CD8-positive, alpha-beta T cell (primary cell): ENCODE measurements at places on chromosomes 6 and 20.

- no peak for DNase-seq
Observed at GRCh38 chr6:105755885-105756284, 330.3 kb upstream of the PRDM1 start.

DNA sequence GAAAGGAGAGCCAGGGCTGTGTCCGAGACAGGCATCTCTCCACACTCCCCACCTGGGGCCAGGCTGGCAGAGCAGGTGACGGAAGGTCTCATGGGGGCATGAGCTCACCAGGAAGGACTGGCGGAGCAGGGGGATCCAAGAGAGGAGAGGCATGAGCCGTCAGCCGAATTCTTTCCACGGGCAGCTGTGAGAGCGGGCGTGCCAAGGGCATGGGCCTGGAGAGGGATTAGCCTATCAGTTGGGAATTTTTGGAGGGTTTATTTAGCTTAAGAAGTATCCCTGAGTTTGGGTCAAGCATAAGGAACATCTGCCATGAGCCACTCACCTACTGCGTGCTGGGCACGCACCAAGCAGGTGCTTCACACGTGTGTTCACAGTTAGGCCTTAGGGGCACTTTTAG lies 60.2 kb upstream of the ZNFX1 start:
- DNase-seq: no peak

DNA sequence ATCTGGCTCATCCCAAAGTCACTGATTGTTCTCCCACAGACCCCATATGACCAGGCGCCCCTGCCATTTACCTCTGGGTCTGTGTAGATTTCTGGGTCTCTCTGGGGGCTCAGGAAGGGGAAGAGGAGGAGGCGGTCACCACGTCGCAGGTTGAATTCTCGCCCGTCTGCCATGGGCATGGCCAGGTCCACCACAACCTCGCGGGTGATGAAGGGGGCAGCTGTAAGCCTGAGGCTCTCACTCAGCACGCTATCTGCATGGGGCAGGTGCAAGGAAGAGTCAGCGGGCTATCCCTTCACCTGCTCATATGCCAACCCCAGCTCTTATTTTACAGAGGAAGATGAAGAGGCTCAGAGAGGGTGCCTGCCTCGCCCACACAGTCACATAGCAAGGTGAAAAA lies 30.5 kb upstream of the KCNB1 start:
- no peak for DNase-seq

- DNase-seq: no peak
Observed at GRCh38 chr6:27742833-27743573, 169.2 kb downstream of the OR2B2 start.

DNA sequence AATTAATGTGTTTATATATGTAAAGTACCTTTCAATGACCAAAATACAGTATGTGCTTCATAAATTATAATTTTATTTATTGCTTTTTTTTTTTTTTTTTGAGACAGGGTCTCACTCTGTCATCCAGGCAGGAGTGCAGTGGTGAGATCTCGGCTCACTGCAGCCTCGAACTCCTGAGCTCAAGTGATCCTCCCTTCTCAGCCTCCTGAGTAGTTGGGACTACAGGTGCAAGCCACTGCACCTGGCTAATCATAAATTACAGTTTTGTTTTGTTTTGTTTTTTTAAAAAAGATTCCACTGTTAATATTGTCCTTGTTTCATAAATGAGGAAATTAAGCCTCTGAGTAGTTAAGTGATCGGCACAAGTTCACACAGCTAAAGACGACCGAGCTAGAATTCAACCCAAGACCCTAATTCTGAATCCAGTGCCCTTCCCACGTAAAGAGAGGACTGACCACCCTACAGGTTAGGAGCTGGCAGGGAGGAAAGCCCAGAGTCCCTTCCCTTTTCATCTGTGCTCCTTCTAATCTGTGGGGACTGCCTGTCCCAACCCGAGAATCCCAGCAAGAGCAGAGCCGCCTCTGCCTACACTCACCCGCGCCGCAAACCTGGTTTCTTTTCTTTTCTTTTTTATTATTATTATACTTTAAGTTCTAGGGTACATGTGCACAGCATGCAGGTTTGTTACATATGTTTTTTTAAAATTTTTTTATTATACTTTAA lies 8.5 kb upstream of the GDF5 start:
- no peak for DNase-seq

DNA sequence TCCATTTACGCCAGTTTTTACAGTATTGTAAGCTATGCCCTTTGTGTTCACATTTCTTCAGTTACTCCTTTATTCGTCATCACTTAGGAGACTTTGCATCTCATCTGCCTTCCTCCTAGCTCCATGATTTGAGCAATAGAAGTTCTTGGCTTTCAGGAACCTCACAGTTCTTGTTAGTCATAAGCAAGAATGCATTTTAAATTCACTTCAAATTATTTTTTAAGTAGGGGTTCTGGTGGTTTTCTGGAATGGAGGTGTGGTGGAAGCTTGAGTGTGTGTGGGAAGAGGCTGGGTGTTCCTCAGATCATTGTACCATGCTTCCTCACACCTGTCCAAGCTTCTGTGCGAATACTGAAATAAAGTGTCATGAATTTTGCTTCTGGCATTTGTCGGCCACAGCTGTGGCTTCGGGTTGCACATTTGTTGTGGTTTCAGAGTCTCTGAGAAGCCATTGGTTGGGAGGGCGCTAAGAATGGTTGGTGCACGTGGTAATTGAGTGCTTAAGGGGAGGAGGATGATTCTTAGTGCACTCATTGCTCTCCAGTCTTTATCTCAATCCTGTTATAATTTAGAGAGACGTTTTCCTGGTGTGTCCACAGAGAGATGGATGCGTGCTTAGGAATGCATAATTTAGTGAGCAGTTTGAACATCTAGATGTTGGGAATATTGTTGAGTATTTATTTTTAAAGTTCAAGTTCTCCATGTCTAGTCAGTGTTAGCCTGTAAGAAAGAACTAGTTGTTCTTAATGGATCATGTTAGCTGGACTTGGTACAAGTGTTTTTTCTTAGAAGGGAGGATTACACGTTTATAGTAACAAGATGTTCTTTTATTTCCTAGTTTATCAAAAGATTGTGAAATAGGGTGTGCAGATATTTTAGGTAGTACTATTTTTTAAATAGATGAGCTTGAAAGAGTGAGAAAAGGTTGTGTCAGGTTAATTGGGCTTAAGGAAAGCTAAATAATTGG lies 31.9 kb downstream of the FOXO3 start:
- DNase-seq: peak; percentile 38

DNA sequence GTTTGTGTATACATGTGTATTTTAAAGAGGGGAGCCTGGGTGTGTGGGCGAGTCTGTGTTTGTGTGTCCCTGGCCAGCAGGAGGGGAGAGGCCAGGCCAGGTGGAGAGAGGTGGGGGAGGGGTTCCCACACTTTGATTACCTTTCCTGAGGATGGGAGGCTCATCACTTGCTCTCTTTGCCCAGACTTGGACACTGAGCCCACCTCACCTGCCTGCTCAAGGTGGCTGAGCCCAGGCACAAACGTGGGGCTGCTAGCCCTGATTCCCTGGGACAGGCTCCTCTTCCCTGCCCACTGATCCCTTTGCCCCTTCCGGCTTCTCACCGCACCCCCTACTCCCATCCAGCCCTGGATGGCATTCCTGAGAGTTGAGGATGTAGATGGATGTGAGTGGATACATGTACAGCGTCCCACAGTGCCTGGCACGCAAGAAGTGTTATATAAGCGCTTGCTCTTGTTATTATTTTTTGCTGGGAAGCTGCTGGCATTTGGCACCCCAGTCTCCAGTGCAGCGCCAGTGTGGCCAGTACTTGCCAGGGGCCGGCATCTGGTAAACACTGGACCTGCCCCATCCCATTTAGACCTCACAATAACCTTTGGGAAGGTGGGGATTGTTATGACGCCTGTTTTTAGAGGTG lies 2.7 kb downstream of the CEBPB start:
- no peak for DNase-seq

DNA sequence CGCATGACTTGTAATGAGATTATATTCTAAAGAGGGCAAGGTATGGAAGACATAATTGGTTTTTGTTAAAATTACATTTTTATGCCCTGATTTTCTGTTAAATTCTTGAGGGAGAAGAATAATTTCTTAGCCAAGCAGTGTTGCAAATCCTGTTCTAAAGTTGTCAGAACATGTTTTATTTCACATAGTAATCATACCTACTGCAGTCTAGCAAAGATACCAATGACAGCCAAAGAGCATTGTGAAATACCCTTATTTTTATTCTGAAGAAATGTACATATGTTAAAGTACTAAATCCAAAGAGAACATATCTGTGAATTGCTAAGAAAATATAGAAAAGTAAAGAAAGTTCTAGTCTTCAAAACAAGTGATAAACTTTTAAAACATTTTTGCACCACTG lies 39.6 kb upstream of the SMIM8 start:
- no peak for DNase-seq

GRCh38 chr6:104653781-104654180 lies 205.9 kb downstream of the HACE1 start:
- no peak for DNase-seq

- no peak for DNase-seq
Observed at GRCh38 chr6:157912326-157912725, 69.3 kb upstream of the SYNJ2 start.
